ENCODE measurements at places on chromosomes 7 and 10.

GRCh38 chr10:28872587-28873165 is 195.4 kb downstream of the BAMBI start:
- no peak for DNase-seq

- no peak for DNase-seq
Observed at GRCh38 chr7:2608921-2609411, 22.8 kb upstream of the TTYH3 start.

DNA sequence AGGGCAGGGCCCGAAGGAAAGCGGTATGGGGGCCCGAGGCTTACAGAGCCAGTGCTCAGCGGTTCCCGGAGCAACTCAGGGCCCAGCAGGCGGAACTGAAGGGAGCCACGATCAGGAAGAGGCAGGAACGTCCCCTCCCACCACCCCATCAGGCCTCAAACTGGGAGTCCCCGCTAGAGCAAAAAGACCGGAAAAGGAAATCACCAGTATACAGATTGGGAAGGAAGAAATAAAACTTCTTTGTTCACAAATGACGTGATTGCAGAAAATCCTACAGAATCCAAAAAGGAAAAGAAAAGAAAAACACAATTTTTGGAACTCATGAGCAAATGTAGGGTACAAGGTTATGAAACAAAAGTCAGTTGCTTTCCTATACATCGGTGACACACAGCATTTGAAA is 21.6 kb upstream of the ZFAND2A start:
- DNase-seq: no peak

- no peak for DNase-seq
Observed at GRCh38 chr10:21907436-21907835, 96.1 kb downstream of the DNAJC1 start.

- peak; percentile 93 for DNase-seq
Observed at GRCh38 chr10:122112625-122113160, 123.7 kb downstream of the TACC2 start.

- no peak for DNase-seq
Observed at GRCh38 chr10:72335394-72336258, 19.1 kb downstream of the DNAJB12 start.

GRCh38 chr7:116782177-116782711 is 80.1 kb upstream of the CAPZA2 start:
- peak; percentile 9 for DNase-seq

DNA sequence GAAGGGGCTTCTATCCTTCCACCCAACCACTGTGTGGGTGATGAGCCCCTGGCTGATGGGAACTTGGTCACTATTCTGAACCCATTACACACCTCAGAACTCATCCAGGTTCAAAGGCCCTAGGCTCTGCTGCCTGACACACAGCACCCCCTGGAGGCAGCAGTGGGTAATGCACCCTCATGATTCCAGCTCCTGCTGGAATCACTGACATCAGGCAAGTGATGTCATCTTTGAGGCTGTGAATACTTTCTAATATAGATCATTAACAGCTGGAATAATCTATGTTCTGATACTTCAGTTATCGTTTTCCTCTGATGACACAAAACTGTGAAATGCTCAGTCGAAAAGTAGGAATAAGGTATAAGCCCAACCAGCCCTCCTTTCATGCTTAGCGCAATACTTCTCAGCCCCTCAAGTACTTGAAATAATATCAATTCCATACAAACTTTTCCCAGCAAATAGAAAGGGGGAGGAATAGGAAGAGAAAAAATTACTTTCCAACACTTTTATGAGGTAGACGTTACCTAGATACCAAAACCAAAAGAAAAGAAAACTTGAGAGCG is 7.5 kb upstream of the RBP3 start:
- DNase-seq: peak; percentile 55

GRCh38 chr10:31194986-31195385 is 124.0 kb upstream of the ZEB1 start:
- no peak for DNase-seq

Data from MG63 (cell line).